ENCODE measurements at places on chromosomes 2 and 18.

GRCh38 chr2:151437630-151438029 lies 27.9 kb downstream of the RIF1 start:
- DNase-seq = no peak

GRCh38 chr18:10244341-10244740 lies 210.1 kb upstream of the APCDD1 start:
- DNase-seq = no peak

- DNase-seq = no peak
Observed at GRCh38 chr2:96163768-96164429, 18.7 kb upstream of the DUSP2 start.

DNA sequence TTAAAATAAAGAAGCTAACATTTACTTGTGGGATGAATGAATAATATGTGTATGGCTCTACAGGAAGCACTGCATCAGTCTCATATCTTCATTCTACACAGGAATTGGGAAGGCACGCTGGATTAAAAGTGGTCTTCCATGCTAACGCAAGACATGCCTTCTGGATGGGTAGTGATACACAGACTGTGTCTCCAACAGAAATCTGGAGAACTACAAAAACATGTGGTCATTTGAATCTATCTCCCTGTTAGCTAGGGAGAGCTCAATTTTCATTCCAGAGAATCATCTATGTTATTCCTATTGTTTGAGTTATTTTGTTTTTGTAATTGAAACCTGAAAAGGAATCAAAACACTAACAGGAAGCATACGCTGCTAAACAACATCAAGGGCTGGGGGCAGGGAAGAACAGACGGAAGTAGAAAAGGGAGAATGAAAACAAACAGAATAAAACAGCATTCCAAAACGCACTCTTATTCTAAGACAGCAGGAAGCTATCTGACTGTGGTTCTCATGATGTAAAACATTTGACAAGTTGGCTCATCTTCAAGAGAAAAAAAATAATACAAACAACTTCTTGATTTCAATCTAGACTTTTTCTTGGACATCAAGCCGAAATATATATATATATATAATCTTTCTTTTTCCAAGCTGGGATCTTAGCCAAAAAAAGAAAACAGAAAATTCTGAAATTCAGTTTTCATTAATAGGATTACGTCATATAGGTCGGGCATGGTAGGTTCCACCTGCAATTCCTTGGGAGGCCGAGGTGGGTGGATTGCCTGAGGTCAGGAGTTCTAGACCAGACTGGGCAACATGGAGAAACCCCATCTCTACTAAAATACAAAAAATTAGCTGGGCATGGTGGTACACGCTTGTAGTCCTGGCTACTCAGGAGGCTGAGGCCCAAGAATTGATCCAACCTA lies 31.5 kb upstream of the ASNSD1 start:
- DNase-seq = no peak

DNA sequence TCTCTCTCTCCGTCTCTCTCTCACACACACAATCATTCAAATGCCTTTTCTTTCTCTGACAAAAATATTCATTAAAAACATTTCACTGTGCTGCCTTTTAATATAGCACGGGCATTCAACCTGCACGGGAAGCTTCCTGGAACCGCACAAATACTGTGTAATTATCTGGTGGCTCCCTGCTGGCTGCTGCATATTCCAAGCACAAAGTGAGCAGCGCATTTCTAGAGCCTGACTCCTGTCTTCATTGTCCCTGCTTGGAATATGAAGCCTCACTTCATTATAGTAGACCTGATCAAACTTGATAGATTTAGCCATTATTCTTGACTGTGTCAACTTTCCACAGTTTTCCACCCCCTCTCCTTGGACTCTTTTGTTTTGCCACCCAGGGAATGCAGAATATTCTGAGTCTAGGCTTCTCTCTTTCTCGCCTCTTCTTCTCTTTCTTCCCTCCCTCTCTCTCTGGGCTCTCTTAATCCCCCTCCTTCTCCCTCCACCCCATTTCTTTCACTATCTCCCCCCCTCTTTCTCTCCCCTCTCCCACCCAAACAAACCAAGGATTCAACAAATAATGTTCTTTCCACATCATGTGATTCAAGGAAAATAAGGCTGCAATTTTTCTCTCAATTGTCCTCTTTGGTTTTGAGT lies 672.1 kb upstream of the FANCL start:
- DNase-seq = no peak

Measured in stimulated activated CD8-positive, alpha-beta memory T cell treated with anti-CD3 and anti-CD28 coated beads, Interleukin-4, amount 100 ng/mL, for 1 hour (primary cell).